ENCODE measurements at places on chromosomes 2 and 18. TPM values are rescaled to one million over a fixed set of nuclear protein-coding genes. Genes with fewer than 3 reads are reported as not detected.

The IL1F10 gene
- not detected for total RNA-seq

The CLK1 gene
- total RNA-seq: 128 TPM

The SP100 gene
- 2.3 TPM for total RNA-seq

DNA sequence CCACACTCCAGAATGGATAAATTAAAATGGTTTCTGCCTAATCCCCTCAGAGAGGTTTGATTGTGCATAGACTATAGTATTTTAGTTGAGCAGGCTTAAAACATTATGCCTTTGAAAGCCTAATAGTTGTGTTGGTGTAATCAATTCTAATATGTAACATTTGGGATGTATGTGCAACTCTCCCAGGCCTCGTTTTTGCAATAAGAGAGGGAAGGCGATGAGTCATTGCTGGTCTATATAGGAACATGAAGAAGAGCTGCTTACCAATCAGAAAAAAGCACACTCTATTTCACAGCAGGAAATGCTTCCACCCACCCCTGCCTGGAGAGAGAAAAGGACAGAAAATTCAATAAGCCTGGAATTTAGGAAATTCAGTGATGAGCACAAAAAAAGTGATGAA is 1424.0 kb upstream of the PIK3C3 start:
- no peak for DNase-seq

- DNase-seq: no peak
These were observed 22.6 kb downstream of the MTX2 start for GRCh38 chr2:176291809-176292283.

The TUBB8B gene
- 0.93 TPM for total RNA-seq

The AMMECR1L gene
- total RNA-seq: 23.1 TPM

The IL1RN gene
- total RNA-seq: not detected

DNA sequence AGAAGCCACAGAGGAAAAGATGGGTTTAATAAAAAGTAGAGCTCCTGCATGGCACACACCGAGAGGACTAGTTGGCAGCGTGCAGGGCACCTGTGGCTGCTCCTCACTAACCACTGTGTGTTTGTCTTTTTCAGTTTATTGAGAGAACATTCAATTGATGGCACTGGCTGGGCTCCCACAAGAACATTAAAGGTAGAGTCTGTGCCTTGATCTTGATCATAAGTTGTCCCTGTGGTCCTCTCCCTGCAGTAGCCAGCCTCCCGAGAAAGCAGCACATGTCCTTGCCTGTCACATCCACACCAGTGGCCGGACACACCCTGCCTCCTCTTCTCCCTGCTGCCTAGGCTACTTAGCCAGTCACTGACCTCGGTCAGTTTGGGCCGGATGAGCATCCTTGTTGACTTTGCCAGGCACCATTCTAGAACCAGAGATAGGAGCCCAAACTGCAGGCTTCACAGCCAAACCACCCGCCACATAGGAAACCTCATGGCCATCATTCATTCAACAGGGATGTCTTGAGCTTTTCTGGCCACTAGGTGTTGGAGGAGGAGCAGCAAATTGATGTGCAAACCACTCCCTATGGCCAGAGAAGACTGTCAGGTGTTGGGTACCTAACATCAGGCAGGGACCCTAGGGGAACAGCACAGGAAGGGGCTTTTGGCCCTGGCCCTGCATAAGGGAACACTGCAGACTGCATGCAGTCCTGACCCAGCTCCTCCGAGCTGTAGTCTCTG is 30.2 kb upstream of the SCLY start:
- no peak for DNase-seq

DNA sequence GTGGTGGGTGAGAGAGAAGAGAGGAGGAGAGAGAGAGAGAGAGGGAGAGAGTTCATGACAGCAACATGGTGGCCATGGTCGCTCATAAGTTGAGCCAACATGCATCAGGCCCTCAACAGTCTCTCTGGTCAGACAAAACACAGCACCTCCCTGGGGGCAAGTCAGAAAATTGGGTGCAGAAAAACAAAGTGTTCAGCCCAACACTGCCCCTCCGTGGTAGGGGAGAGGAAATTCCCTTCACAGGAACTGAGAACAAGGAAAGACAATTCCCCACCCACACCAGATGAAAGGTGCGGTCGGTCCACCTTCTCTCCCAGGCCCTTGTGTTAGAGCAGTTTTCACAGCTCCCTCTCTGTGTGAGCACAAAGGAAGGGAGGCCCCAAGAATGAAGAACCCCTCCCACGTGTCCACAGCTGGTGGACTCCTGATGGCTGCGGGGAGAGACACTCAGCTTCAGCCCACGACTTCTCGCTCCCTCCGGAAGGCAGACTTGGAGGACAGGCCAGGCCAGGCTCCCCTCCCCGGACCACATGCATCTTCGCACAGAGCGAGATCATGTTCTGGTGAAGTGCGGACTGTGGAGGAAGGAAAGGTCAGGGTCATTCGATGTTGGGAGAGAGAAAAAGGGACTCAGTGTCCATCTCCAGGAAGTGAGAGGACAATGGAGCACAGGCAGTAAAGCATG is 181.7 kb downstream of the ANAPC1 start:
- peak; percentile 17 for DNase-seq

The GNAL gene
- total RNA-seq: 10.5 TPM

GRCh38 chr18:22307528-22307927 is 110.2 kb downstream of the CTAGE1 start:
- DNase-seq: no peak

DNA sequence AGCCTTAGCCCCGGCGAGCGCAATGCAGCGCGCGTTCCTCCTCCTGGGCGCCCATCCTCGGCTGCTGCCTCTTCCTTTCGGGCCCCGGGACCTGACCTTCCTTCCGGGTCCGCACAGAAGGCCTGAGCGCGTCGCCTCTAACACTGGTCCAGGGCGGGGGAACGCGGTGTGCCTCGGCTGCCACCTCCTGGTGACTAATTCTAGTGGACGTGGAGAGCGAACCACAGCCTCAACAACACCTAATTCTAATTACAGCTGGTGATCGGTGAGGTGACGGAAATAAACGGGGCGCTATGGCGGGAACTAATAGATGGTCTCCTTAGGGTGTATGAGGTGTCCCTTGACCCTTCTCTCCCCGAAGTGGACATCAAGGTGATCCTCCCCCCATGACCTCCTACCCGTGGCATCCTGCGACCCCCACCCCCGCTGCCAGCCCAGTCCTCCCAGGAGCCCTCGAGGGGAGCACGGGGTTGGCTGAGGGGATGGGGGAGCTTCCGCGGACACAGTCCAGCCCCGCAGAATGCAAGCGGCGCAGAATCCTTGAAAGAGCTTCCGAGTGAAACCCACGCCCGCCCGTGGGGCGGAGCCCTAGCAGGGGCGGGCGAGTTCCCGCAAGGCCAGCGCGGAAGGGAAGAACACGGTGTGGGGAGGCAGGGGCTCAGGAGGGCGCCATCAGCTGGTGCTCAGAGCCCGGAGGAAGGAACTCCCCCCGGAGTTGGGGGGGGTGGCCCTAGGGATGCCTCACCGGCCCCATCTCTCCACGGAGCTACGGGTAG is 12.8 kb upstream of the HMSD start:
- DNase-seq: peak; percentile 68

DNA sequence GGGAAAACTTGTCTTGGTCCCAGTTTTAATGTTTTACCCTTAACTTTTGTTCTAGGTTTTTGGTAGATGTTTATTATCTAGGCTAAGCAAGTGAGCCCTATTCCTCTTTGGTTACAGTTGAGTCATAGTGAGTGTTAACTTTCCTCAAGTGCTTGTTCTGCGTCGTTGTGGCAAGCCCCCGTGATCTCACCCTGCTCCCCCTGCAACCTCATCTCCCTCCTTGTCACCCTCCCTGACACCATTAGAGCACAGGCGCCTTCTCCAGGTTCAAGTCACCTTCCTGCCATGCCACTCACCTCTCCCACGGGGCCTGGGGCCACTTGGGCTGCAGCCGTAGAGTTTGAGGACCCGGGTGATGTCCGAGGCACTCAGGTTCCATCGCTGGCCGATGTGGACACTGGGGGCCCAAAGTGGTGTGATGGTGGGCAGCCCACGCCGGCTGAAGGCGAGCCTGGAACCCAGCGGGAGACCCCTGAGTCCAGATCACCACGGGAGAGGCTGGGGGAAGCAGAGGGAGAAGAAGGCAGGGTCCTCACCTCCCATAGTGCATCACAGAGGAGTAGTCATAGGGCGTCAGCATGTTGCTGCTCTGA is 8.7 kb downstream of the ASTL start:
- no peak for DNase-seq

GRCh38 chr2:69184224-69184623 is 171.2 kb downstream of the ANTXR1 start:
- DNase-seq: no peak

DNA sequence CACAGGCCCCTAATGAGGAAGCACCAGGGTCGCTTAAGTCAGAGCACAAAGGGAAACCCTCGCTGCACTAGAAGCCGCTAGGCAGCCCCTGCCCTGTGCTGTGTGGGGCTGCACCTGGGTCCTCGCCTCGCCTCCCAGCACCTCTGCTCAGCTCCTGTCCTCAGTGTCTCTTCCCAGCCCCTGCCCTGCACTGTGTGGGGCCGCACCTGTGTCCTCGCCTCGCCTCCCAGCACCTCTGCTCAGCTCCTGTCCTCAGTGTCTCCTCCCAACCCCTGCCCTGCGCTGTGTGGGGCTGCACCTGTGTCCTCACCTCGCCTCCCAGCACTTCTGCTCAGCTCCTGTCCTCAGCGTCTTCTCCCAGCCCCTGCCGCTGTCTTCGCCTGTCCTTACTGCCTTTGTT is 342.8 kb downstream of the EIPR1 start:
- DNase-seq: no peak

DNA sequence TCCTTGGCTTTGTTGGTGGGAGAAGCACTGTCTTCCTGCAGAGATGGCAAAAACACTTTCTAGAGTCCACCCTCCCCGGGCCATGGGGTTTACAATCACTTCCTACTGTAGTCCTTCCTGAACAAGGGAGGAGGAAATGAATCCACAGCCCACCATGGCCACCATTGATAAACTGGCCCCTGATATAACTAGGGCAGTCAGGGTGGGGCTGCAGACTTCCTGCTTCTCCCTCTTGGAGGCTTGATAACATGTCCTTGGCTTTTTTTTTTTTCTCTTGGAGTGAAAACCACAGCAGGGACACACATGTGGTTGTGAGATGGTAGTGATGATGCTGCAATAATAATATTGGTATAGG is 437.8 kb downstream of the ZNF521 start:
- no peak for DNase-seq

DNA sequence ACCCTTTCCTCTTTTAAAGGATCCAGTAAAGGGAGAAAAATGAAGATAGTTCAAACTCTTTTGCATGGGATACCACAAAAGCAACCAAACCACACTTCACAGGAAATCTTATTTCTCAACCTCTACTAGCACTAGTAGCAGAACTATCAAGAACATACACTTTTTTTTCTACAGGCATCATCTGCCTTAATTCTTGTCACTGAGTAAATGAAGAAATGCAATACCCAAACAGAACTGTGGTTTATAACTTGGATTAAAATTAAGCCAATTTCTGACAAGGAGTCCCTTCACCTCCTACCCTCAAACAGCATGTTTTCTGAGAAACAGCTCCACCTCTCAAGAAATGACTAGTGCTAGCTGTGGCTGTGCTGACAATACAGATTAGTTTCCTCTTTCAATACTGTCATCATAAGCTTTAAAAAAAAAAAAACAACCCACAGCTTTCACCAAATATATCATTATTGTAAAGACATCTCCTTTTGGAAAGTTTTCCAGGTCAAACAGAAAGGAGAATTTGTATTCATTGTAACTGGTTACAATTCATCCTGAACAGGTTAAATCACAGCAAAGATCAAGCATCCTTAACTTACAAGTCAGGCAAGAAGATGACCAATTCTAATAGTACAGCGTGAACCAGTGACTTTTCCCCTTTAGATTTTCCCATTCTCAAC is 44.4 kb downstream of the PTPN2 start:
- no peak for DNase-seq

DNA sequence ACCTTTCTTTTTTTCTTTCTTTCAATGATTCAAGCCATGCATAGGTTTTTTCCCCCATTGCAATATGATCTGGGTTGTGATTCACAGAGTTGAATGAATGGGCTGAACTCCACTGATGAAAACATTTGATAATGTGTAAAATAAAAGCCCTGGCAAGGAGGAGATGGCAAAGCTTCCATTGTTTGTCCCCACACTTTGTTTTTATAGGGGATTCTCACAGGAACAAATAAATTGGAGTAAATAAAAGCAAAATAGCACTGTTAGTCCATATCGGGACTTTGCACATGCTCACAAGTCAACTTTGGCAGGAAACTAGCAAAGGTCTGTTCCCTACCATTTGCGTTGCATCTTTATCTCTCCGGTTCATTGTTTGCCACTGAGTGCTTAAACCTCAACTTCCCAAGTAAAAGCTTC is 55.7 kb downstream of the MEIS1 start:
- no peak for DNase-seq

Data from progenitor cell of endocrine pancreas (in vitro differentiated cells).